ENCODE measurements at places on chromosomes 7 and 10.

- DNase-seq = no peak
Measured at GRCh38 chr10:96266118-96266770, 5.1 kb downstream of the BLNK start.

GRCh38 chr7:129412501-129412900 lies 21.7 kb upstream of the STRIP2 start:
- DNase-seq = no peak

DNA sequence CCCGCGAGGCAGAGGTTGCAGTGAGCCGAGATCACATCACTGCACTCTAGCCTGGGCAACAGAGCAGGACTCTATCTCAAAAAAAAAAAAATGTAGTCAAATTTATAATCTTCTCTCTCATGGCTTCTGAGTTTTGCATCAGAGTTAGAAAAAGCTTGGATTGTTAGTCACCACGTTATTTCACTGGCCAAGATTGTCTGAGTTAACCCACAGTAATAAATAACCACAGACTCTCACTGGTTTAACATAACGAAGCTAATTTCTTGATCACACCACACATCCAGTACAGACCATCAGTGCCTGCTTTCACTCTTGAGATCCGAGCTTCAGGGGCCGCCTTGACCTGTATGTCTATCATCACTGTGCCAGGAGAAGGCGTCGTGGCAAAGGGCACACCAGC lies 116.8 kb upstream of the JCAD start:
- DNase-seq = no peak

GRCh38 chr10:73376679-73377078 lies 18.0 kb upstream of the CFAP70 start:
- DNase-seq = no peak

GRCh38 chr7:43538404-43538771 lies 44.5 kb upstream of the STK17A start:
- no peak for DNase-seq

DNA sequence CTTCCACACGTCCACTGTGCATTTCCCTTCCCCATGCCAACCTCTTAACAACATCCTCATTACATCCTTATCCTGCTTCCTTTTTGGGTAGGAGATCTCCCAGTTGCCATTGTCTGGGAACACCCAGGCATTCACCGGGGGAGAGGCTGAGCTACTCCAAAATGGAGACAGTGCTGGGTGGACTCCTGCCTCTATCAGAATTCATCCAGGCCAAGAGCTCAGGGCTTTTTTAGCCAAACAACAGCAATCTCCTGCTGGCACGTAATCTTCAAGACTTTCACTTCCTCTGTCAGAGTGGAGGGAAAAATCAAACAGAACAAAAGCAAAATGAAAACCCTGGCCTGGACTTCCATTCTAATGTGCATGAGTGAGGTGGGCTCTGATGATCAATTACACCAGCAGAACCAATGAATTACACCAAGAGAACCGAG lies 245.0 kb downstream of the PRPF18 start:
- no peak for DNase-seq

GRCh38 chr10:103696094-103696410 lies 159.3 kb downstream of the SH3PXD2A start:
- DNase-seq = no peak

GRCh38 chr10:93445978-93446720 lies 36.0 kb downstream of the MYOF start:
- no peak for DNase-seq

DNA sequence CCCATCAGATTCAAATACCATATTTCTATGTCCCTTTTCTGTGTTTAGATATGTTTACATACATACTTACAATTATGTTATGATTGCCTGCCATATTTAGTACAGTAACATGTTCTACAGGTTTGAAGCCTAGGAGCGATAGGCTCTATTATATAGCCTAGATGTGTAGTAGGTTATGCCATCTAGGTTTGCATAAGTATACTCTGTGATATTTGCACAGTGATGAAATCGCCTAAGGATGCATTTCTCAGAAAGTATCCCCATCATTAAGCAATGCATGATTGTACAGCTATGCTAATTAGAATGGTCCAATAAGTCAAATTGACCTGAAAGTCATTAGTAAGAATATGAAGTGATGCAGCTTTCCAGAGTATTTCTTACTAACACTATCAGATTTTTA lies 1171.7 kb upstream of the LRRTM3 start:
- no peak for DNase-seq

GRCh38 chr10:30387646-30388243 lies 38.7 kb upstream of the MTPAP start:
- no peak for DNase-seq

GRCh38 chr7:84665339-84665738 lies 470.8 kb upstream of the SEMA3A start:
- DNase-seq = no peak

DNA sequence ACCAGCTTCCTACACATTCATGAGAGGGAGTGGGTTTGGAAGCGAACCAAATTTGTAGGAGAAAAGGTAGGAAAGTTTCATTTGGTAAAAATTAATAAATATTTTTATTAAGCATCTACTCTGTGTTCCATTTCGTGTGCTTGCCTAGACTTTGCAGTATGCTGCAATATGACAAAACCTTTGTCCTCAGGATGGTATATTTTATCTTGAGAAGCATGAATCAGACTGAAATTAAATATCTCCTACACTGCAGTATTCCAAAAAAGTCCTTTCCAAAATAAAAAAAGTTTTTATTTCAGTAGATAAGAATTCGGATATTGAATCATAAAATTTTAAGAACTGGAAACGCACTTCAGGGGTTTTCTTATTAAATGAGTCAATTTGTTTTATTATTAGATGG lies 47.7 kb downstream of the ANK3 start:
- no peak for DNase-seq

- no peak for DNase-seq
Measured at GRCh38 chr10:118865998-118866693, 111.4 kb upstream of the CACUL1 start.

DNA sequence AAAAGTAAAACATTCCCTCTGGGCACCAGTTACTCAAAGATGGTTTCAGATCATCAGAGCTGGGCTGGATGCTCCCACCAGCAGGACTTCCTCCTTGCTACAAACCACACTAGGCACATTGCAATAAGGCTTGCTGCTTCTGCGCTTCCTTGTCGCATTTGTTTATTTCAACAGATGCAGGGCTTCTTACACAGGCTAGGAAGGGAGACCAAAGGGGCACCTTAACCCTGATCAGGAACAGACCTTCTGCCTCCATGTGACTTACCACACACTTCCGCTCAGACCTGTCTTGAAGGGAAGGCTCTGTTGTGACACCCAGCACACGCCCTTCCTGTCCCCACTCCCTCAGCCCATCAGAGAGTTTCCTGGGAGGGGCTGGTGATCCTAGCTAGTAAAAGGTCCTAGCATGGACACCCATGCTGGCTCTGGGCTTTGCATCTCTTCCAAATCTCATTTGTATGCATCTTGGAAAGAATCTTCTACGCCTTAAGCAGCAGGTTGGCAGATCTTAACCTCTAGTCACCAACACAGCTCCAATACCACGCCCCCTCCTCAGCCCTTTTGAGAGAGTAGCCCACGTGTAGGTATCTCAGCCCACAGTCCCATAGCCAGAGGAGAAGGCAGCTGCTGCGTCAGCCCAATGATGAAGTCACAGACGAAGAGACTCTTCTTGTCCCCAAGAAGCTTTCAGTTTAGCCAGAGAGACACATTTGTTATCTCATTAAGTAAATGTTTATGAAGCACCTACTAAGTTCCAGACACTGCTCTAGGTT lies 47.1 kb upstream of the SVIL start:
- peak; percentile 49 for DNase-seq

GRCh38 chr10:133088179-133088955 lies 643 bp downstream of the ADGRA1 start:
- DNase-seq = no peak

- no peak for DNase-seq
Measured at GRCh38 chr10:308101-308500, 172.8 kb downstream of the ZMYND11 start.

DNA sequence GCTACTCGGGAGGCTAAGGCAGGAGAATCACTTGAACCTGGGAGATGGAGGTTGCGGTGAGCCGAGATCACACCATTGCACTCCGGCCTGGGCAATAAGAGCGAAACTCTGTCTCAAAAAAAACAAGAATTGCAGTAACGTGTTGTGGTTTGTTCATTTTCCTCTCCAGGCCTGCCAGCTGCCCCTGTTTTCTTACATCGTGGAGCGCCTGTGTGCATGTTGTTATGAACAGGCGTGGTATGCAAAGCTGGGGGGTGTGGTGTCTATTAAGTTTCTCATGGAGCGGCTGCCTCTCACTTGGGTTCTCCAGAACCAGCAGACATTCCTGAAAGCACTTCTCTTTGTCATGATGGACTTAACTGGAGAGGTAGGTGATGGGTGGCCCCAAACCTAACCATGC lies 52.1 kb downstream of the TRRAP start:
- no peak for DNase-seq

GRCh38 chr10:128463991-128464760 lies 338.0 kb upstream of the MKI67 start:
- DNase-seq = no peak
